Choroid plexus epithelial cell (primary cell): ENCODE measurements at places on chromosomes 13 and 19.

DNA sequence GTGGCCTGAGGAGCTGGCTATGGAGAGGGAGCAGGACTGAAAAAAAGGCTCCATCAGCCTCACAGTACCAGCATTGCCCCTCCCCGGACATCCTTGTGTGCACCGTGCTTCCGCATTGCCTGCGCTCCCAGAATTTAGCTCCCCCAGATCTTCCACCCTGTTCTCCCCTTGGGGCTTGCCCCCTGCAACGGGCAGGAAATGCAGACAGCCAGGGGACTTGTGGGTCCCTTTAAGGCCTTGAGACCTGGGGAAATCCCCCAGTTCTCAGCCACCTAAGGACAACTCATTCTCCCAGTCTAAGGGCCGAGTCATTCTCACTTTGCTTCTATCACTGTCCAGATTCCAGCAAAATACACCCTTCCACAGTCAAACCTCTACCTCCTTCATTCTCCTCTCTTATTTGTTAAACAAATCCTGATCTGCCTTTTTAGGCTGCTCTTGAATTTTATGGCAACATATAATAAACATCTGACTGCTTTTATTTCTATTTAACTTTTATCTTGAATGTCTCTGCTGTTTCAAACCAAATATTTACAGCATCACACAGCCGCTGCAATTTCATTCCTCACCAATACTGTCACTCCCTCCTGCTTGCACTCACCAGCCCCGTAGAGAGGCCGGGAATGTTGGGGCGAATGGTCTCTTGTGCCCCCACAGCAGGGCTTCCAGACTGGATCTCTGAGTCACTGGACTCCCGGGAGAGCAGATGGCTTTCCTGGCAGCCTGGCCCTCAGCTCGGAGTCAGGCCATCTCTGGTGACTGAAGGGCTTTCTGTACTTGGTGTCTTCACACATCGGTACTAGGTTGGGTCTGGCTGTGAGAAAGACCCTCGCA lies 221.9 kb downstream of the TSHZ3 start:
- peak; percentile 97 for DNase-seq

DNA sequence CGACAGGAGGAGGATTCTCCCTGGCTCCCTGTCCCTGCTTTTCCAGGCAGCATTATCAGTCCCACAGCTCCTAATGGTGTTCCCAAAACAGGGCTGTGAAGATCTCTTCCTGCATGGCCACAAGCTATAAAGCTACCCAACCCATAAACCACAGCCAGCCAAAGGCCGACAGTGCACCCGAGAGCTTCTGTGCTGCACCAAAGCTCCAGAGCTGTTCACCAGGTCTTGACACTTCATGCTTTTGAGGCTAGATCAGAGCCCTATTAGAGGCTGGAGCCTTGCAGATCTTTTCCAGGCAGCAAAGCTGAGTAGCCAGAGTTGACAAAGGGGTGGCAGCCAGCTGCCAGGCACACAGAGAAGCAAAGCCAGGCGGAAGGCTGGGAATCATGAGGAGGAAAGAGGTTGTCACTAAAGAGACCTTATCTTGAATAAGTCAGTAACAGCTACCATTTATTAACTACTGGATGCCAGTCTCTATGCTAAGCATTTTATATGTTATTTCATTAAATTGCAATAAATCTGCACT lies 180.4 kb downstream of the KATNAL1 start:
- peak; percentile 52 for DNase-seq

DNA sequence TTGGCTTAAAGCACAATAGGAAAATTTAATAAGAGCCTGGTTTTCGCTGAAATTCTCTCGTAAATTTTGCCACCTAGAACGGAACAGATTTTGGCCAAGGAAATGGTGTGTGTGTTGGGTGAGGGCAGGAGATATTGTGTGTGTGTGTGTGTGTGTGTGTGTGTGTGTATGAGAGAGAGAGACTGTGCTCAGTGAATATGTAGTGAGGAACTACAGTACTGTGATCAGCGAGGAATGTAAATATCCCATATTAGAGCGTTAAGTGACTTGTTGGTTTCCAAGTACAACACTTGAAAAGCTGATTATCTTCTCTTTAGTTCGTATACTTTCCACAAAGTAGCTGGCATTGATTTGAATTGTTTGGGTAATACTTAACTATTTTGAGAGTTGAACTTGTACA lies 738.9 kb downstream of the PCDH9 start:
- no peak for DNase-seq

DNA sequence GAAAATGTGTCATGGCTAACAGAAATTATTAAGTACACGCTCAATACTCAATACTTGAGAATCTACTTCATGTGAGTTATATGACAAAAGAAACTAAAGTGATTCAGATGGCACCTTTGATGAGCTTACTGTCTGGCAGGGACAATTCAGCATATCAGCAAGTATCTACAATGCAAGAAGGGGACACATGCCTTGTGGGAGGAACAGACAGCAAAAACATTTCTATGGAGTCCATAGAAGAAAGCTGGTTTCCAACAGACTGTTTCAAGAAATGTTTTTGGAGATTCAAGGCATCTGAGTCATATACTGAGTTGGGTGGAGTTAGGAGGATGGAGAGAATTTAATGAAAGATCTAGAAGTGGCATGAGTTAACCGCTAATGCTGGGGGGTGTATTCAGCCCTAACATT lies 54.7 kb downstream of the MBNL2 start:
- peak; percentile 47 for DNase-seq

GRCh38 chr19:38015761-38016160 lies 108.8 kb downstream of the SIPA1L3 start:
- DNase-seq, result no peak

GRCh38 chr13:32850316-32851052 lies 165.7 kb upstream of the KL start:
- DNase-seq, result no peak

- peak; percentile 72 for DNase-seq
Measured at GRCh38 chr19:37933937-37934358, 26.9 kb downstream of the SIPA1L3 start.

DNA sequence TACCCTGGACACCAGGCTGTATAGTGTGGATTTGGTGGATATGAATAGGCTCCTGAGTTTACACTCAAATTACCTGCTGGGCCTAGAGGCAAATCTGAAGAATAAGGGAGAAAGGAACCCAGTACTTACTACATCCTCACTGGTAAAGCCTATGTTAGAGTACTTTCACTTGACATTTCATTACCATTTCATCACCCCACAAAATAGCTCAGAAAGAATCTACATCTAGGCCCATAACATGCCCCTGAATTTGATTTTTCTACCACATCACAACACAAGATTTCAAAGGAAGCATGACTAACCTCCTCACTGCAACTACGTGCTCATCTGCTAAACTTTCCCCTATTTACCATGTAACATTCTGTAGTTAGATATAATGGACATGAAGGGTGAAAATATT lies 43.3 kb downstream of the VWA8 start:
- peak; percentile 87 for DNase-seq

GRCh38 chr19:10812196-10812595 lies 23.8 kb downstream of the TMED1 start:
- DNase-seq, result no peak

GRCh38 chr13:80361883-80362327 lies 21.0 kb upstream of the SPRY2 start:
- no peak for DNase-seq

DNA sequence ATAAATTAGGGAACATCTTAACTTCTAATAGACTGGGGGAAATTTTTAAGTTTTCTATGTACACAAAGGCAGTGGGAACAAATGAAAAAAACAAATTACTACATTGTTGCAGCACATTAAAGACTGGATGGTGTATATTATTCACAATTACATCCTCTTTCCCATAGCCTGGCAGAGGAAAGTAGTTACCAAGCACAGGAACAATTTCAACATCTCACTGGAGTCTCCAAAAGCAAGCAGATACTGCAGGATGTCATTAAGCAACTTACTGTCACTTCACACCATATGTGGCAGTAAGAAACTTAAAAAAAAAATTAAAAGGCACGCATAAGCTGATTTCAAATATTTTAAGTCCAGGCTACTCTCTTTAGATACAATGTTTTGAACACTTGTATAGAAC lies 6.4 kb upstream of the EFNB2 start:
- no peak for DNase-seq

DNA sequence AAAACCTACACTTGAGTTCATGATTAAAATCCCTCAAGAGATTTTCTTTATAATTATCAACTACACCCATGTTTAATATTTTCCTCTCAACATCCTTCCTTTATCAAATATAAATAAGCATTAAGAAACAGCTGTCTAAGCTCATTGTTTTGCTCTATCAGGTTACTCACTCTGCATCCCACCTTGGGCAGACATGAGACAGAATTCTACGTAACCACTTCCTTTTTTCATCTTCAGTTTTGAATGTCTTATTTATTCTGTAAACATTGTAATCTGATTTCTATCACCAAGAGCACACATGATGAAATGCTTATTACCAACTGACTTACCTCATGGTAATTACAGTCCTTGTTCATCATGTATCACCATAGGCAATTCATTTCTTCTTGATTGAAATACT lies 1256.6 kb upstream of the ATXN8OS start:
- no peak for DNase-seq

- DNase-seq, result peak; percentile 96
Measured at GRCh38 chr19:51359294-51359693, 6.9 kb downstream of the ETFB start.

GRCh38 chr19:16623576-16623975 lies 4.4 kb downstream of the MED26 start:
- no peak for DNase-seq
